AG04450 (cell line): ENCODE measurements at places on chromosomes 2 and 18.

DNA sequence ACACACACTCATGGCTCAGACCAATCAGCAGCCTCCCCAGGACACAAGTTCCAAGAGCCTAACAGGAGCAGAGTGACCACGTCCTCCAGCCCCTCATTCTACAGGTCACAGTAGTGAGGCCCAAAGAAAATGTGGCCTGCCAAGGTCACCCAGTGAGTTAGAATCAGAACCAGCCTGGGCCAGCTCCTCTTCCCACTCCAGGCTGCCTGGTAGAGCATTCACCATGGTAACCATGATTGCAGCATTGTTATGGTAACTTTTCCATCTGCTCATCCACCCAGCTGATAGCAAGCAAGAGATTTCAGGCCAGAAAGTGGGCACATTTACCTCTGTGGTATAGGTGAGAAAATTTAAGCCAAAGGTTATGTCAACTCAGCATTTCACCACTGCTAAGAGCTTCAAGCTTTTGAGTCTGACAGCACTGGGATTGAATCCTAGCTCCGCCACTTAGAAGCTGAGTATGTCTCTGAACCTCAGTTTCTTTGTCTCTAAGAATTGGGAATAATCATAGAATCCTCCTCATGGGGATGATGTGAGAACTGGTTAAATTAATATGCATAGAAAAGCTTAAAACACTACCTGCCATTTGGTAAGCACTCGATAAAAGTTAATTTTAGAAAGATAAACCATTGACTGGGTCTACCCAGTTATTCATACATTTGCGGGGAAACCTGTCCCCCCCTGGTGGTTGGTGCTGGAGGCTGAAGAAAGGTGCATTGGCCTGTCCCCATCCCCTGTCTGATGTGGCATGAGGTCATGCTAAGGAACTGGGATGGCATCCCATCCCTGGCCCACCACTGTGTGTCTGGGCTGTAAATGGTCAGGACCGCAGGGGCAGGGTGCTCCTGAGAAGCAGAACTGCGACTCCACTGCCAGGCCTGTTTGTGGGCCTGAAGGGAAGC, 181.5 kb downstream of the KLHL29 start:
- DNase-seq, result no peak

- DNase-seq, result no peak
Measured at GRCh38 chr2:237702441-237703391, 75.3 kb downstream of the LRRFIP1 start.

DNA sequence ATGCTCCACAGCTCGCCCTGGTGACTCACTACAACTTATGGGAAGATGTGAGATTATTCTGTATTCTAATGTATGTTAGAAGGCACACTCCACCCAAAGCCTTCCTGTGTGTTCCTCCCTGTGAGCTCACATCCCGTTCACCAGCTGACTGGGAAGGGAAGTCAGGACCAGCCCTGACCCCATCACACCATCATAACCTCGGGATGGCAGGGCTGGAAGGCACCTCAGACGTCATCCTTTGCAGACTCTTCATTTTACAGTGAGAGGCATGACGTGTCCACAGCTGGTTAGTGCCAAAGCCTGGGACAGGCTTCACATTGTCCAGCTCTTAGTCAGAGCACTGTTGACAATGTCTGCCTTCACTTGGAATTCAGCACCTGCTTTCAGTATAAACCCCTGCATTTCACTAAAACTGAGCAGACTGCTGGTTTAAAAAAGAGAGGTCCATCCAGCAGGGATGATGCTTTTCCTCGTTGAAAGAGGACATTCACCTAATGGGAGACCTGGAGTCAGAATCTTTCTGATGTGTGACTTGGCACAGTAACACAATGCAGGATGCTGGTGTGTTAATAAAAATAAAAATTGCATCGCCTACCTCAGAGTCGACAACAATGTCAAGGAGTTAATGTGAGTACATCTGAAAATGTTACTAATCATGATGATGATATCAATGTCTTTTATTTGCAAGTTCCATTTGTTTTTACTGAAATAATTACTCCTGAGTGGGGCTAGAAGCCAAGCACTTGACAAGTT, 418.0 kb upstream of the TNP1 start:
- peak; percentile 97 for DNase-seq

- no peak for DNase-seq
Measured at GRCh38 chr2:128696421-128696820, 377.8 kb upstream of the HS6ST1 start.

DNA sequence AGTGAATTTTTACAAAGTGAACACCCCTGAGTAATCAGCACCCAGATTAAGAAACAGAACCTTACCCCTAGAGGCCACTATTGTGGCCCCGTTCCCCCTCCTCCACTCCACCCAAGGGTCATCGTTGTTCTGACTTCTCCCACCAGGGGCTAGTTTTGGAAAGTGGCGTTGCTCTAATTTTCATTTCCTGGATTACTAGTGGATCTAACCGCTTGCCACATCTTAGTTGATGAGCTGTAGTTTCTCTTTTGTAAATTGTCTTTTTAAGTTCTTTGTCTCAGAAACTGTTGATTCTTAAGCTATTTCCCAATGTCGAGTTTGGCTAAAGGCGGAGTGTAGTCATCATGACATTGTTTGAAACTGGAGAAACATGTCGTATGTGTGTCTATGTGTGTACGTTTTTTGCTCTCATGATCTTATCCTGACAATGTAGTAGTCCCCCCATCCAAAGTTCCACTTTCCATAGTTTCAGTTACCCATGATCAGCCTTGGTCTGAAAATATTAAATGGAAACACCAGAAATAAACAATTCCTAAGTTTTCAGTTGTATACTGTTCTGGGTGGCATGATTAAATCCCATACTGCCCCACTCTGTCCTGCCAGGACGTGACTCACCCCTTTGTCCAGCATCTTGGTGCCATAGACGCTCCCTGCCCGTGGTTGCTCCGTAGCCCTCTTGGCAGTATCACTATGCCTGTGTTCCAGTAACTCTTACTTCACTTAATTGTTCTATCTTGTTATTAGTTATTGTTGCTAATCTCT, 71.0 kb upstream of the SP3 start:
- no peak for DNase-seq

- no peak for DNase-seq
Measured at GRCh38 chr2:233039846-233040530, 7.5 kb downstream of the NEU2 start.

DNA sequence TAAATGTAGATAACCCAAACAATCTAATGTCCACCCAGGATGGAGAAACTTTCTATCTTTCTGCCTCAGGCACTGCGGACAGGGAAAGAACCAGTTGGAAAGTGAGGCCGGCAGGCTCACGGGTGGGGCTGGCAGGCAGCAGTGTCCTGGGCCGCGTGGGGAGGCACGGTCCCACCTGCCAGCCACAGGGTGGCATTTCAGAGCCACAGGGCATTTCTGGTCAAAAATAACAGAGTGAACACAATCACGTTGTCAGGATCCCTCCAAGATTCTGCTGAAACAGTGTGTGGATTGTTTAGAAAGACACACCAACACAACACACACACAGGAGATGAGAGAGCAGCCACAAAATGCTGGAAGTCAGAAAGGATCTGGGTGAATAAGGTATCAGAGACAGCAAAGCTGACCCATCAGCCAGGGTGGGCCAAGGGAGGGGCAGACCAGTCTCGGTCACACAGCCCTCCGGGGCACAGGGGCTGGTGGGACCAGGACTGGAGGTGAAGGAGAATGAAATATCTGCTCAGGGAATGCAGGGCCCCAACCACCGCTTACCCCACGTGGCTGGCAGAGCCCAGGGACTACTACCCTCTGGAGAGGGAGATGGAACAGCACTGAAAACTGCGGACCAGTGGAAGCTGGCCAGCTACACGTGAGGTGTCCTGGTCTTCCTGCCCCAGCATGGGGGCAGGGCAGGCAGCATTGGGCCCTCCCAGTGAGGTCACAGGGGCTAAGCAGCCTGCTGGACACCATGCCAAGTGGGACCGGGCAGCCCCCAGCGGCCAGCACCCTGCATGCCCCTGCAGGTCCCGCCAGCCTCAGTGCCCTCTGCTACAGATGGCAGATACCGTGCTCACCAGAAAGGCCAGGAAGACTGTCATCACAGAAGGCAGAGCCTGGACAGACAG, 173.9 kb downstream of the HDAC4 start:
- no peak for DNase-seq

GRCh38 chr2:54435325-54436226, 20.6 kb upstream of the SPTBN1 start:
- no peak for DNase-seq

DNA sequence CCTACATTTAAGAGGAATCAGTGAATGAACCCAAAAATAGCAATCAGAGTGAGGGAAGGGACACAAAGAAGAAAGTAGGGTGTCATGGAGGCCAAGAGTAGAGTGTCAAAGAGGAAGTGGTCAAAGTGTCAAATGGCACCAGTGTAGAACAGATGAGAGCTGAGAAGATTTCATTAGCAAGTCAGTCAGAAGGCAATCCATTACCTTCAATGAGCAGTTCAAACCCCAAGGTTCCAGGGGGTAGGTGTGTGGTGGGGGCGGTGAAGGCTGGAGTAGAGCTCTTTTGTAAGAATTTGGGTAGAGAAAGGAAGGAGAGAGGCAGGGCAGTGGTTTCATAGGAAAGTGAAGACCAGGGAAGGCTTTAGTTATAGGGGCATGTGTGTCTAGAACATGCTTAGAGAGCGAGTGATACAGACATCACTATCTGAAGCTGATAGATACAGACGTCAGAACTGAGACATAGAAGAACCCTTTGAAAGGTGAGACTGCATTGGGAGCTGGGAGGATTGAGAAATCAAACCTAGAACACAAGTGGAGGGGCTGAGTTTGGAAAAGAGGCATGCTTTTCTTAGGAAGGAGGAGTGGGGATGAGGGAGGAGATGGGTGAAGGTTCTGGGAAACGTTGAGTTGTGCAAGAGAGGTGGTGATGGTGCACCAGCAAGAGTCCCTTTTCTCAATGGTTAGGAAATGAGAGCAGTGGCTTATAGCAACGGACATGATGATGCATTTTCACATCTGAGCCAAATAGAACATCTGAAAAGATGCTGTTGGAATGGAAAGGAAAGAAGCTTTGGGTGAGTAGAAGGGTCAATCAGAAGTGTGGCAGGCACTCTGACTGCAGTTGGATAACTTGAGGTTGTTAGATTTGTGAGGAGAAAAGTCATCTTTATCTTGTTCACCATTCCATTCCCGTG, 48.9 kb upstream of the IL1RL1 start:
- no peak for DNase-seq

- no peak for DNase-seq
Measured at GRCh38 chr2:134197445-134197844, 56.4 kb upstream of the MGAT5 start.

GRCh38 chr2:9809064-9809356, 34.3 kb upstream of the TAF1B start:
- no peak for DNase-seq
